ENCODE measurements at places on chromosomes 6 and 20.

DNA sequence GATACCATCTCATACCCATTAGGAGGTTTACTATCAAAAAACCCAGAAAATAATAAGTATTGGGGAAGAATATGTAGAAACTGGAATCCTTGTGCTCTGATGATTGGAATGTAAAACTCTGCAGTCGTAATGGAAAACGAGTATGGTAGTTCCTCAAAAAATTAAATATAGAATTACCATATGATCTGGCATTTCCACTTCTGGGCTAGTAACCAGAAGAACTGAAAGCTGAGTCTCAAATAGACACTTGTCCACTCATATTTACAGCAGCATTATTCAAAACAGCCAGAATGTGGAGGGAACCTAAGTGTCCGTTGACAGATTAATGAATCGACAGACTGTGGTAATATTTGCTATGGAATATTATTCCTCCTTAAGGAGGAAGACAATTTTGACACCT, 44.3 kb downstream of the FOXC1 start:
- no peak for DNase-seq

GRCh38 chr6:13947611-13948178, 22.9 kb downstream of the RNF182 start:
- no peak for DNase-seq

- peak; percentile 17 for DNase-seq
These were observed 82.1 kb upstream of the SIRPA start for GRCh38 chr20:1813101-1813529.

DNA sequence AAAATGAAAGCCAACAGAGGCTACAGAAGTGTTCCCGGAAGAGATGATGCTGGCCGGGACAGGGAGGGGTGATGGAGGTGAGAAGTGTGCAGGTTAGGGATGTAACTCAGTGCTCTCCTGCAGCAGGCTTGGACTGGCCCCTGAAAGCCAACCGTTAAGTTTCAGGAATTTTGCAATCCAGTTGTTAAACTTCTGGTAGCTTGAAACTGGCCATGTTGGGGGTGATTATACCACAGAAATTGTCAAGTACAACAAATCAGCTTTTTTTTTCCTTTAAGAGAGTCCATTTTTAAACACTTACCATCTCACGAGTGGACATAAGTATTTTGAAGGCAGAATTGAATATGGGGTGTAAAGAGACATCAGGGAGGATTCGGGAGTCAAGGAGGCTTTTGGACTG, 8.8 kb upstream of the SIRPB1 start:
- DNase-seq: no peak

DNA sequence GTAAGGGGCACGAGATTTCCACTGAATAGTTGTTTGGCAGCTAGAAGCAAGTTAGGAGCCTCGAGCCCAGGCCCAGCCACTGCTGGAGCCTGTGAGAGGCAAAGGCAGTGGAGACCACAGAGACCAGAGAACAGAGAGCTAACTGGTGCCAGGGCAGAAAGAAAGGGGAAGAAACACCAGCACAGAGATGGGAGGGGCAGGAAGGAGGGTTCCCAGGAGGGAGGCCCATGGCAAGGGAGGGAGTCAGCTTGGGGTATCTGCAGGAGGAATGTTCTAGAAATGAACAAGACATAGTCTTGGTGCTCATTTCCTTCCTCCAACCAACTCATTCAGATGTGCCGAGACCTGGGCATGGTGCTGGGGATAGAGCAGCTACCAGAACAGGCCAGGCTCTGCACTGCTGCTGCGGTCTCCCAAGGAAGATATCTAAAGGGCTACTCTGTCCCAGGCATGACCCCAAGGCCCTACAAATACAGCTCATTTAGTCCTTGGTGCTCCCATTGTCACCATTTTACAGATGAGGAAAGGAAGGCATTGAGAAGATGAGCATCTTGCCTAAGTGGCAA, 10.7 kb downstream of the ANGPT4 start:
- DNase-seq: no peak

DNA sequence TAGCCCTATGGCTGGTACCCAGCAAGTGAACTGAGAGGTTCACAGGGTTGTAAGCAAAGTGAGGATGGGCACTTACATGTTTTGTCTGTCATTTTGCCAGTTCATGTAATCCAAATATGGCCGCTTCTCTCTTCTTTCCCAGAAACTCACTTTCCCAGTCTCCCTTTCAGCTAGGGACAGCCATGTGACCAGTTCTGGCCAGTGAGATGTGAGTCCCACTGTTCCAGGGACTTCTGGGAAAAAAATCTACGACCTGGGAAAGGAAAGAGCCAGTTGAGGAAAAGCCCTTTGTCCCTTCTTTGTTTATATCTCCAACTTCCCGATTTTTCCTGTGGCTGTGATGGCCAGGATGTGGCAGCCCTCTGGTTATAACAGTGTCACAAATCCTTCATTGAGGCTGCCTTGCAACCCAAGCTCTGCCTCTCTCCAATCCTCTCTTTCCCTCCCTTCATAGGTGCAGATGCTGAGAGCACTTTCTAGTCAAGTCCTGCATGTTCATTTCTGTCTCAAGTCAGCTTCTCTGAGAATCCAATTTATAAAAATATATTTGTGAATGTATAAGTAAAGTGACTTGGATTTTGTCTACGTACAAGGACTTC, 148.6 kb upstream of the ZFP64 start:
- no peak for DNase-seq

Measured in ecto neural progenitor cell (in vitro differentiated cells).